Activated CD8-positive, alpha-beta memory T cell treated with anti-CD3 and anti-CD28 coated beads for 4 hours (primary cell): ENCODE measurements at places on chromosomes 3 and 15.

DNA sequence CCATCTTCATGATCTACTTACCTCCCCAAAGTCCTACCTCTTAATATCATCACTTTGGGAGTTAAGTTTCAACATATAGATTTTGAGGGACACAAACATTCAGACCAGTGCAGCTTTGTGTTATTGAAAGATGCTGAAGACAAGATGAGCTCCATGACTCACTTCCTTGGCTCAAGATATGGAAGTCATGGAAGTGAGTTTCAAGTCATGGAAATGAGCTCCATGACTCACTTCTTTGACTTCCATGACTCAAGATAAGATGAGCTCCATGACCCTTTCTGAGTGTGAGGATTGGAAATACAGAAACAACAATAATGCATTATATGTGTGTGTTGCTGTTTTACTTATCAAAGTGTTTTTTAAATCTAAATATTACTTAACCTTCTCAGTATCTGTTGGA is 170.2 kb upstream of the TPRG1 start:
- no peak for DNase-seq

DNA sequence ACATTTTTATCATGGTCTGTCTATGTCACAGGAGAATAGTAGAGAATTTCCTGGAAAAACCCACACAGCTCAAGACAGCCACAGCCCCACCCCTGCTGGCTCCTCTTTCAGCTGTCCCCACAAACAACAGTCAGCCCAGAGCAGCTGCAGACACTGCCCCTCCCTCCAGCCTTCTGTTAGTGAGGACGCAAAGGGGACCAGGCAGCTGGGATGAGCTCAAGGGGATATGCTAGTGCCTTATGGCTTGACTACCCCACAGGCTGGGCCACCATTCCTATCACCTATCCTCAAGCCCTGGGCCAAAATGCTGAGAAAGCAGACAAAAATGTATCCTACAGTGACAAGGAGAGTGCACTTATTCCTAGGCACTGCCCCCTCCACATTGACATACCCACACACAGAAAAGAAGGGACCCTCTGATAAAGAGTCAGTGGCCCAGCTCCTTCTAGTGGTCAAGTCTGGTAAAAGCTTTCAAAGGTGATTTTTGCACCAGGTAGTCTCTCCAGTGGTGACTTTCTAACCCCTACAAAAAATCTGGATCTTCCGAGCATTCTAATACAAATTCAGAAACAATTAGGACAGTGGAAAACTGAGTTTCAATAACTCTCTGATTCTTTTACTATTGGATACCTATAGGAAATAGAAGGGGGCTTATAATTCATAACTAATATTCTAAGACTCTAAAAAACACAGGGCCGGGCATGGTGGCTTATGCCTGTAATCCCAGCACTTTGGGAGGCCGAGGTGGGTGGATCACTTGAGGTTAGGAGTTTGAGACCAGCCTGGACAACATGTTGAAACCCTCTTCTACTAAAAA is 3.0 kb upstream of the MAP1A start:
- no peak for DNase-seq

- DNase-seq: no peak
Observed at GRCh38 chr3:109825971-109826810, 488.8 kb upstream of the DPPA4 start.

DNA sequence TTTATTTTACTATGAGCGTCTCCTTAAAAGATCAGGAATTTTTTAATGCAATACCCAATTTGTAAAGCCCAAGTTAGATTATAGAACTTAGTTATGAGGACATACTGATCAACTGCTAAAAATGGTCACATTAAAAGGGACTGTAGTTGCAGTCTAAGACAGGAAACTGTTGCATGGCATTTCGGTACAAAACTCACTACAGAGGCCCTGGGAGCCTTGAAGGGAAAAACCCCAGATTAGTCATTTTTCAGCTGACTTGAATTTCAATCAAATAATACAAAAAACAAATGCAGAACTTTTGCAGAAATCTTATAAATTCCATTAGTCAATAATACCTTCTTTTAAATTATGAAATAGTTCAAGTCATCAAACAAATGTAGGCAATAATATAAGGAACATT is 6.9 kb upstream of the PTX3 start:
- DNase-seq: no peak

- DNase-seq: no peak
Observed at GRCh38 chr3:100708644-100708988, 678 bp upstream of the TFG start.

- no peak for DNase-seq
Observed at GRCh38 chr15:59166166-59166565, 40.5 kb upstream of the LDHAL6B start.

- no peak for DNase-seq
Observed at GRCh38 chr3:56309465-56309864, 158.8 kb downstream of the ERC2 start.

GRCh38 chr3:181717549-181718171 is 5.9 kb downstream of the SOX2 start:
- no peak for DNase-seq

DNA sequence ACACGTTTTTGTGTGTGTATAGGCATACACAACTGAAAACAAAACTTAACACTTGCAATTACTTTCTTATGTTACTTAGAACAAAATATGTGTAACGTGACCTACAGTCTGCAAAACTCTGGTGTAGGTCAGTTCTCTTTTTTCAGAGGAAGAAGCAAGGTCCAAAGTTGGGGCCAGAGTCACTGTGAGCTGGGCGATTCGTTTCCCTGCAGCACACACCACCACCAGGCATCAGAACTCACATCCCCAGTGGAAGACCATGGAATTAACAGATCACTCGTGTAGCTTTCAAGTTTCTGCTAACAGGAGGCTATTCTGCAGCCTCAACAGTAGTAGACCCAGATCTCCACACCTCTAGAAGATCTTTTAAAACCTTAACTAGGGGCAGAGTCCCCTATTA is 25.8 kb downstream of the ANP32A start:
- no peak for DNase-seq

DNA sequence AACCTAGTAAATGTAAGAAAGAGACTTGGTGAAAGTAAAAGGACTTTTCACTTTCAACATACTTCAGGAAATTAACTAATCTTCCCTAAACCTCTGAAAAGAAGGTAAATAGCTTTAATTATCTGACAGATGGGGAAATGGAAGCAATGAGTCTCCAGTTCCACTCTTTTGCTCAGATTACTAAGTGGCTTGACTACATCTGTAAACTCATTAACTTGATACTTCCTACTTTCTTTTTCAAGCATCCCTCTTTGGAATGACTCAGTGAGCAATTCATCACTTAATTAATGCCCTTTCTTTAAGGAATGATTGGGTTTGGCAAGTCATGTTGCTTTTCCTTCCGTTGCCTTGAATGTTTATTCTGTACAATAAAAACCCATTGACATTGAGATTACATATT is 234.2 kb downstream of the GRM7 start:
- DNase-seq: no peak

GRCh38 chr15:85689729-85690128 is 105.0 kb downstream of the KLHL25 start:
- no peak for DNase-seq

DNA sequence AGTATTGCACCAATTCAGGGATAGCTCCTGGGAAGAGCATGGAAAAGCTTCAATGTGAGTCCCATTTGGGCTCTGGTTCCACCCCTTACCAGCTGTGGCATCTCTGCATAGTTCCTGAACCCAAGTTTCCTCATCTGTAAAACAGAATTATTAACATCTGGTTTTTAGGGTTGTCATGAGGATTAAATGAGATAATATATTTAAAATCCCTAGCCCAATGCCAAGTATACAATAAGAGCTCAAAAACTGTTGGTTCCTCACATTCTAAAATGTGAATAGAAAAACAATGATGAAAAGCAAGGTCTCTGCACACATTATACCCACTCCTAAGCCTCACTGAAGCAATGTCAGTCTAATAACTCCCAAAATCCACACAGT is 237.3 kb upstream of the WNT5A start:
- DNase-seq: no peak

GRCh38 chr3:55755516-55756205 is 268.6 kb upstream of the WNT5A start:
- DNase-seq: no peak

DNA sequence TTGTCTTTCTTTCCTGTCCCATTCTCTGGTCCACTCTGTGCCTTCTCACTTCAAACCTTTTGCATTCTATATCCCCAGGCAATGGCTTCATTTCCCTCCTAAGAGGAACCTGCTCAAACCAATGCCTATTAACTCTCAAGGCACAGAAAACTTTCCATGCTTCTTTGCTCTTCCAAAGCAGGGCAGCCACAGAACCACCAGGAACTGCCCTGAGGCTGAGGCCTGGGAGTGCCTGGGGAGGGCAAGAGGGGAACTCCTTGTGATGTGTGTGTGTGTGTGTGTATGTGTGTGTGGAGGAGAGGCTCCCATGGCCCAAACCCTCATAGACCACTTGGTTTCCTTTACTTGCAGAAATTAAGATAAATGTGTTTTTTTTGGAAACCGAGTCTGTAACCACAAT is 14.1 kb upstream of the PGPEP1L start:
- DNase-seq: no peak

GRCh38 chr15:101250341-101250831 is 1.5 kb downstream of the CHSY1 start:
- DNase-seq: no peak

DNA sequence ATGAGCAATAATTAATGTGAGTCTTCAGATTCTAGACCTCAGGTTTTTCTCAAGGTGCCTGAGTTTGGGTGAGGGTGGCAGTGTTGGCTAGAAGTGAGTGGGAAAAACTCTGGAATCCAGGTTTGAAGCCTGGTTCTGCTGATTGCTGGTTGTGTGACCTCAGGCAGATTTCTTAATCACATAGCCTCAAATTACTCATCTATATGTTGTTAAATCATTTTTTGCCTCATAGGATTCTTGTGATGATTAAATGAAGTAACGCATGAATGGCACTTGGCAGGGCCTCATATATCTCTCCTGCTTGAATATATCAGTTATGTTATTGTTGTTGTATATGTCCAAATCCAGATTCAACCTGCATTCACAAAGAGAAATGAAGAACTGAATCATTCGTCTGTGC is 60.5 kb downstream of the NR2F2 start:
- DNase-seq: no peak

GRCh38 chr15:66621491-66622467 is 56.0 kb upstream of the LCTL start:
- no peak for DNase-seq
